ENCODE measurements at places on chromosomes 11 and 22.

- DNase-seq, result no peak
Measured at GRCh38 chr11:124120891-124121290, 5.6 kb downstream of the VWA5A start.

DNA sequence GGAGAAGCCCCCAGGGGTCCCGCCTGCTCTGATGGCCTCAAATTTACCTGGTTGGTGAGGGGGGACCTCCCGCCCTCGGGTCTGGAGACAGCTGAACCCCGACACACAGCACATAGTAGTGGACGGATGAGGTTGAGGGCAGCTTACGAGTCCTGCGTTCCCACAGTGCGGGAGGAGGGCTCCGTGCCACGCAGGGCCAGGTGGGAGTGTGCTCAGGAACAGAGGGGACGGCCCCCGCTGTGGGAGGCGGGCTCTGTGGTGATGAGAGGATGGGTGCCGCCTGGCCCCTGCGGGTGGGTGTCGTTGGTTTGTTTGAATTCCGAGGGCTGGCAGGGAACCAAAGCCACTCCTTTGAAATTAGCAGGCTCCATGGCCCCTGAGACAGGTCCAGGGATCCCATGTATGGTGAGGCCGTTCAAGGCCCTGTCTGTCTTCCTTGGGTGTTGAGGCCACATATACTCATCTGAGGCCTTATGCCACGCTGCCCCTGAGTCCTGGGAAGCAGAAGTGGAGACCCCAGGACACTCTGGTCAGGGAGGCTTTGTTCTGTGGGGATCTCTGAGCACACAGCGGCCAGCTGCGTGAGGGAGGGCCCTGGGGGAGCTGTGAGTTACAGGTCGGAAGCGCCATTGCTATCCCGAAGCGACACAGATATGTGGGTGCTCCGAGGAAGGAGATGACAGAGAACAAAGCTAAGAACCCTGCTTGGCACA, 21.9 kb downstream of the NADSYN1 start:
- no peak for DNase-seq

DNA sequence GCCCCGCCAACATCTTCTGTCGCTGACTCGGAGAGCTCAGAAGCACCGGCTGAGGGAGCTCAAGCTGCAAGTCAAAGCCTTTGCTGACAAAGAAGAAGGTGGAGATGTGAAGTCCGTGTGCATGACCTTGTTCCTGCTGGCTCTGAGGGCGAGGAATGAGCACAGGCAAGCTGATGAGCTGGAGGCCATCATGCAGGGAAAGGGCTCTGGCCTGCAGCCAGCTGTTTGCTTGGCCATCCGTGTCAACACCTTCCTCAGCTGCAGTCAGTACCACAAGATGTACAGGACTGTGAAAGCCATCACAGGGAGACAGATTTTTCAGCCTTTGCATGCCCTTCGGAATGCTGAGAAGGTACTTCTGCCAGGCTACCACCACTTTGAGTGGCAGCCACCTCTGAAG, 6.7 kb downstream of the RAG1 start:
- DNase-seq, result no peak

GRCh38 chr11:37525336-37525735, 927.3 kb upstream of the RAG2 start:
- DNase-seq, result no peak

DNA sequence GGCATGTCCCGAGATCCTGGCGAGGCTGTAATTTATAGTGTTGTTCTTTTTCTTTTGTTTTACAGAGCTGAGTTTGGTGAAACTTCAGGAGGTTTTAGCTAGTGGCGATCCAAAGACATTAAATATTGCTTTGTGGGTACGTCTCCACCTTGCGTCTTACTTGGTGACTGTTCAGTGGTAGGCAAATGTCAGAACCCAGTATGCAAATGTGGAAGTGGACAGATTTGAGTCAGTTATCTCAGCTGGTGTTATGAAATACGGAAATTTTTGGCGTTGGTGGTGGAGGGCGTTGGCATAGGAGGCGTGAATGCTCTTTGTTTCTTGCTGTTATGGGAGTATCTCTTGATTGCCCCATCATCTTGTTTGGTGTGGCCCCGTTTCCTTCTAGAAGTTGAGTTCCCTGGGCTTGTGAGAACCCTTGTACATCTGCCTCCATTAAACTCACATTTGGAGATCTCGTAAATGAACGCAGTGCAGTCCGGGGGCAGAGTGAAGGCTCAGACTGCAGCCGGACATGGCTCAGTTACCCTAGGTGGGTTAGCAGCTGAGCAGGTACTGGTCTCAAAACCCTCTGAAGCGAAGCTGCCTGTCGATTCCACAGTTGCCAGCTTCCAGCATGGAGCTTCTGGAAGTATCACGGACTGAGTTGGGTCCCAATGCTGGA, 39.9 kb downstream of the PTPRJ start:
- no peak for DNase-seq

Measured in left colon (tissue), 2 donors.